ENCODE measurements at places on chromosomes 1 and 21.

GRCh38 chr1:5994713-5995621 lies 2.7 kb upstream of the NPHP4 start:
- peak; percentile 75 for DNase-seq

- DNase-seq = no peak
These were observed 23.8 kb downstream of the PLA2G2A start for GRCh38 chr1:19955534-19956170.

GRCh38 chr21:45408271-45408791 lies 3.4 kb downstream of the COL18A1 start:
- no peak for DNase-seq

GRCh38 chr1:32186077-32186476 lies 6.6 kb downstream of the TXLNA start:
- no peak for DNase-seq

- DNase-seq = no peak
These were observed 4.1 kb downstream of the NUAK2 start for GRCh38 chr1:205317311-205317917.

DNA sequence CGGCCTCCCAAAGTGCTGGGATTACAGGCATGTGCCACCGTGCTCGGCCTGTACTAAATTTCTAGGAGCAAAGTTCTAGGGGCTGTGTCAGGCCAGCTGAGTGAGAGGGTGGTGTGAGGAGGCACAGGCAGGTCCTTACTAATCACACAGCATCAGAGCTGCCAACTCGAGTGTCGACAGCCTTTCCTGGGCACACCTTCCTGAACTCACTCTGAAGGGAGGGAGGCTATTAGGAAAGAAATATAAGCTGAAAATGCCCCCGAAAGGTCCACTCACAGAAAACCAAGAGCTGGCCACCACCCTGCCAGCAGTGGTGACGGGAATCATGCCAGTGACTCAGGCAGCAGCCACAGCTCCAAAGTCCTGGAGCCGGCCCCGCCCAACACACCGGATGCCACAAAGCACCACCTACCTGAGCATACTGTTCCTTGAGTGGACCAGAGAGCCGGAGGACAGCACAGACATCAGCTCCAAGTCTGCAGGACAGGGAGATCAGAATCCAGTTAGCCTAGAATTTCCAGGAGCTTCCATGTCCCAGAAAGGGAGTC lies 4.5 kb downstream of the PMVK start:
- no peak for DNase-seq

DNA sequence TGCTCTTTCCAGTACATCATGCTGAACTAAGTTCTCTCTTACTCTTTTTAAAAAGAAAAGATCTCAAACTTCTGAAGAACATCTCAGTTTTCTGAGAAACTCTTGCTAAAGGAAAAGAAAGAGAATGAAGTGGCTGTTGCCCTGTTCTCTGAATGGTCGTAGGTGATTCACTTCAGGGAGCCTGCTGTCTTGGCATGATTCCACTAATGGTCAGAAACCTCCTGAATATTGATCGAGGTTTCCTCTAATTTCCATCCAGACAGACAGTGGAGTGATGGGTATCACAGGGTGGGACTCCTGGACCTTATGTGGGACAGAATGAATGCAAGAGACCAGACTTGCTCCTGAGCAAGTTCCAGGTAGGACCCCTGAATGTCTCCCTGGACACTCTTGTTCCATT lies 2.5 kb downstream of the FCRL2 start:
- DNase-seq = no peak

GRCh38 chr1:207139616-207140015 lies 35.6 kb downstream of the C4BPA start:
- no peak for DNase-seq

GRCh38 chr1:218344814-218345672 lies at the start of gene TGFB2:
TGFB2 (plus strand) TSS chr1:218345336; CDS start chr1:218346702, 1,366 bp downstream.
- no peak for DNase-seq

GRCh38 chr1:31095298-31095981 lies 29.9 kb upstream of the PUM1 start:
- DNase-seq = no peak

- DNase-seq = no peak
These were observed 19.4 kb downstream of the GADD45A start for GRCh38 chr1:67704351-67704750.

- DNase-seq = no peak
These were observed 7.3 kb downstream of the BOLA1 start for GRCh38 chr1:149906570-149907075.

- no peak for DNase-seq
These were observed 396.7 kb upstream of the C1orf87 start for GRCh38 chr1:60470246-60470645.

GRCh38 chr1:6144647-6145395 lies 35.3 kb downstream of the CHD5 start:
- no peak for DNase-seq

DNA sequence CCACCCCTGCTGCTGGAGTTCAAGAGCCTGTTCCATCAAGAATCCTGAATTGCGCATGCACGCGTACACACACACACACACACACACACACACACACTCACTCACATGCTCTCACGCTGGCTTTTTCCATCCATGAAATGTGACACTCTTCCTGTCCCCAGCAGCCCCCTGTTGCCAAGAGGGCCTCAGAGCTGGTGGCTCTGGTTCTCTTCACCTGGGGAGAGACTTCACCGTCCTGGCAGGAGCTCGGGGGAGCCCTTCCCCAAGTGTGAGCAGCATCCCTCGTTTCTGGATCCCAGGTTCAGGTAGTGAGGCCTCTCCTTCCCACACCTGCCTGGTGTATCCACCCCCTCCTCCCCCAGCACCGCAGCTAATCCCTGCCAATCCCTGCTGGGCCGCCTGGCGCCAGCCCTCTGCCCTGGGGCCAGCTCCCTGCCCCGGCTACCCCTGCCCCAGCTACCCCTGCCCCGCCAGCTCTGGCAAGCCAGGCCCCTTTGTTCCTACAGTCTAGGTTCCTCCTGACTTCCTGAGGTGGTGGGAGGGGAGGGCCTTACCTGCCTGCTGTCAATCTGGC lies 9.9 kb downstream of the PLOD1 start:
- DNase-seq = no peak

- DNase-seq = no peak
These were observed 92.6 kb downstream of the PCBP3 start for GRCh38 chr21:45736042-45736689.

- no peak for DNase-seq
These were observed 30.5 kb downstream of the KCNC4 start for GRCh38 chr1:110240476-110241210.

DNA sequence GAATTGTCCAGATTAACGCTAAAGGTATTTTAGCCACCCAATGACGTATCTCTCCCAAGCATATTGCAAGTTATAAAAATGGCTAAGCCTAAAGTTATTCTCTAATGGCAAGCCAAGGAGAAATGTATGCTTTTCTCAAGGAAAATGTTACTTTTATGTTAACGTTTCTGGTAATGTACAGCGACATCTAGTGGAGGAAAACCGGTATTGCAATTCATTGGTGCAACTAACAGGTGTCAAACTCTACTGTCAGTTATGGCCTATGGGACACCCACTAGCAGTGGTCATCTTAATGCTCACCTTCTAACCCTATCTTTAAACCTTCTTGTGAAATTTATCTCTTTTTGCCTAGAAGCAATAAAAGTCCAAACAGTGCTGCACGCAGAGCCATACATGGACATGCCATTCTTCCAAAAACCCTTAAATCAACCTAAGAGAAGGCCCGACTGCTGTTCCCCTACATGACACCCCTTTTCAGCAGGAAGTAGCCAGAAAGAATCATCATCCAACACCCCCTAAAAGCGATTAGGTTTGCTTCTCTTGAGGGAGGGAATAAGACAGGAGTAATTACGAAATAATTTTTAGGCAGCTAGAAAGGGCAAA lies 68.7 kb upstream of the LRIF1 start:
- DNase-seq = peak; percentile 68

DNA sequence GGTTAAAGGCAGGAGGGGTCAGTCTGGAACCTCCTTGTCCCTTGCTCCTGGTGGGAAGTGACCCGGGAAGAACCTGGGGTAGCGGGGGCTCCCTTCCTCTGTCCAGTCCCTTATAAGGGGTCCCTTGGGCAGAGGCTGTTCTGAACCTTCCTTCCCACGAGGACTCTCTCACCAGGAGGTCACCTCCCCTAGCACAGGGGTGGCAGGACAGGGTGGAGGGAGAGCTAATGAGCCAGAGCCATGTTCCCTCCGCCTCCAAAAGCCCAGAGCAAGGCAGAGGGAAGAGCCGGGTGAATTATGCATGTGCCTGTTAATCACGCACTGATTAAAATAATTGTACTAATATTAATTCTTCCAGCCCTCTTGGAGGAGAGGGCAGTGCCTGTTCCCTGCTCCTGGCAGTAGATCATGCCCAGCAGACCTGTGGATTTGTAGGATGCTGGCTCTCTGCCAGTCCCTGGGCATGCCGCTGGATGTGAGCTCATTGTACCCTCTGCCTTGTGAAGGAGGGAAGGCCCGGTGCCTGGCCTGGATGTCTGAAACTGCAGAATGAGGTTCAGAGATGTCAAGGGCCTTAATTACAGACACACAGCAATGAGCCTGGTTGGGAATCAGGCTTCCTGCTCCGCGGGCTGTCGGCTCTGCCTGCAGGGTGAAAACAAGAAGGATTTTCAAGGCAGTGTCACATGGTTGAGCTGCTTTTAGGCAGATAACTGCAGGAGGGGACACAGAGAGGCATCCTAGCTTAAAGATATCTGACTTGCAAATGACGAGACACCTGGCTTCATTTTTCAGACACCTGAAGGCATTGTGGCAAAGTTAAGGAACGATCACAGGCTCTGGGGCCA lies 68.2 kb downstream of the IGSF21 start:
- DNase-seq = no peak

- DNase-seq = no peak
These were observed 1381.8 kb downstream of the MRPL39 start for GRCh38 chr21:24225431-24225830.

- DNase-seq = no peak
These were observed 89.9 kb upstream of the KAZN start for GRCh38 chr1:14508613-14509012.

- no peak for DNase-seq
These were observed 537.0 kb downstream of the PTBP2 start for GRCh38 chr1:97258597-97258996.

- DNase-seq = no peak
These were observed 122.0 kb upstream of the GREM2 start for GRCh38 chr1:240734001-240734400.

DNA sequence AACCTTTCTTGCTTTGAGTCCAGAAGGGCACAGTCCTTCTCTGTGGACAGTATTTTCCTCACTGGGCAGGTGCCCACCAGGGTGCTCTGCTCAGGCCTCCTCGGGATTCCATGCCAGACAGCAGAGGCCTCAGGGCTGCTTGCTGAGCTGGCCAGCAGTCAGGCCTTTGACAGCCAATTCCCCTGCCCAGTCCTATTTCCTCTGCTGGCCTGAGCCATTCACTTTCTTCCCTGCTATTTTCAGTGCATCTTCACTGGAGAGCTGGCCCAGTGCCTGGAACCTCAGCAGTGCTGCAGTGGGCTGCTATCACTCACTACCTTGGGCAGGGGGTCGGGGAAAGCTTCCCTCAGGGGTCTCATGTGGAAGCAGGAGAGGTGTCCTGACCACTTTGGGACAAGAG lies 33.2 kb downstream of the KCNA10 start:
- no peak for DNase-seq

GRCh38 chr1:40794048-40794447 lies 10.5 kb downstream of the KCNQ4 start:
- DNase-seq = no peak

DNA sequence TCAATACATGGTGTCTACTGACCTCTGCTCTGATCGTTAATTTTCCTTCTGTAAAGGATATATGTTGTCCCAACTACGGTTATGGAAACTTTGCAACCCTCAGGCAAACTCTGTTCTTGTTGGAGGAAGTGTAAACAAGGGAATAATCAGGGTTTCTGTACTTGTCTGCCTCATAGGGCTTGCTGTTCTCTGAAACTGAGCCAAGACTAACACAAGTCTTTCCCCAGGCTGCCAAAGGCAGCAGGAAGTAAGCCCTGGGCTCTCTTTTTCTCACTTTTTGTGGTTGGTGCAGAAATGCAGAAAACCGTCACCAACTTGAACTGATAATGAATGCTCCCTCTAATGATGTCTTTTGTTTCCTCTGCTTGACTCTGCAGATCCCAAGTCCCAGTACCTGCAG lies 7.6 kb downstream of the CYP4X1 start:
- no peak for DNase-seq

GRCh38 chr1:89125913-89126580 lies at the start of gene GBP2:
GBP2 (minus strand) TSS chr1:89126114; CDS start chr1:89121966, 4,148 bp downstream.
- DNase-seq = peak; percentile 72

DNA sequence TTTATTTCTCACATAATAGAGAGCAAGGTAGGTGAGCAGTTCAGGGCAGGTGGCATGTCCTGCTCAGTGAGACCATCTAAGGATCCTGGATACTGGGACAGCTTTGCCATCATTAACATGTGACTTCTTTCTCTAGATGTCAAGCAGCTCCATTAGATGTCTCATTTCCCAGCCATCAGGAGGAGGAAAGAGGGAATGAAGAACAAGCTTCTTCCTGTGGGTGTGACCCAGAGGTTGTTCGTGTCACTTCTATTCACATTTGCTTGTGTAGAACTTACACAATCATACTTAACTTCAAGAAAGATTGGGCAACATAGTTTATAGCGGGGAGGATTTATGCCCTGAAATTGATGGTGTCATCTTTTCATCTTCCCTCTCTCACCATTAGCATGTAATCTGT lies 169.2 kb upstream of the B3GALT2 start:
- no peak for DNase-seq

- DNase-seq = no peak
These were observed 2206.0 kb downstream of the MRPL39 start for GRCh38 chr21:23401278-23401677.

DNA sequence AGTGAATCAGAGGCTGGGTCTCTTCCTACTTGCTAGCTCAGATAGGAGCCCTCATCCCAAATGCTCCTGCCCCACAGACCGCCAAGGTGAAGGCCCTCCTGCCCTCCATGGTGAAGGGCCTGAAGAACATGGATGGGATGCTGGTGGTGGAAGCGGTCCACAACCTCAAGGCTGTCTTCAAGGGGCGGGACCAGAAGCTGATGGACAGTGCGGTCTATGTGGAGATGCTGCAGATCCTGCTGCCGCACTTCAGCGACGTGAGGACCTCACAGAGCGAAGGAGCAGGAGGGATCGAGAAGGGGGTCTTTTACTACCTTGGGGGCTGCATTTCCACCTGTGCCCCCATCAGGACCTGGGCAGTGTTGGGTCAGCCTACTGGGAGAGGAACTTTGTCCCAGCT lies 14.6 kb upstream of the TTC4 start:
- no peak for DNase-seq

DNA sequence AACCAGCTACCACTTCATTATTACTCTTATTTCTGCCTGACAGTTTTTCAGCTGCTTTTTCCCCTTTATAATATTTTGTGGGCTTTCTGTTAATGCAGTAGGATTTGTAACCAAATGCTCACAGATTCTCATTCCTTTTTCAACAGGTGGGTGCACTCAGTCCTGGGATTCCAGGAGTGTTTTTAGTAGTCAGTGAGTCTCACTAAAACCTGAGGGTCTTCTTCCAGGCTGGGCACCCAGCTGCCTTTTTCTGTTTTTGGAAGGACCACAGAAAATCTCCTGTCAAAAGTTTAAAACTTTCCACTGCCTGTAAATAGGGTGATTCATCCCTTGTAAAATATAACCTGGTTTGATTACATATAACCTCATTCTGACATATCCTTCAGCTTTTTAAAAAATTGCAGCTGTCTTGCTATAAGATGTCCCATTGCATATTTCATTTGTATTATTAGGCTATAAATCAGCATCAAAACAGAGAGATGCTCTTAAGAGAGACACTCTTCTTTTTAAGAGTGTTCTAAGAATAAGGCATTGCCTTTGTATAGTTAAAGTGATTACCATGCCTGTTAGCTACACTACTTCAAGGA lies 16.8 kb upstream of the CEP350 start:
- DNase-seq = no peak

- no peak for DNase-seq
These were observed 101.7 kb downstream of the KIF26B start for GRCh38 chr1:245256528-245256927.
